Subcutaneous adipose tissue (tissue), 4 donors: ENCODE measurements at places on chromosomes 3 and 15. TPM values are rescaled to one million over a fixed set of nuclear protein-coding genes. Genes with fewer than 3 reads are reported as not detected.

Gene GPR15
- not detected for total RNA-seq

Gene PODXL2
- 3.2 TPM for total RNA-seq

Gene SEMA3G
- total RNA-seq, result 373 TPM

Gene LXN
- 13.2 TPM for total RNA-seq

Gene IGDCC3
- total RNA-seq, result not detected

Gene TOPAZ1
- not detected for total RNA-seq

Gene BOC
- total RNA-seq, result 22.2 TPM

Gene NOX5
- 0.34 TPM for total RNA-seq

Gene TIGIT
- total RNA-seq, result 0.44 TPM

Gene OSBPL10
- 28.4 TPM for total RNA-seq

Gene FILIP1L
- 56.3 TPM for total RNA-seq

Gene COL7A1
- 1.5 TPM for total RNA-seq

Gene PRKAR2A
- 40.3 TPM for total RNA-seq

Gene CTXN2
- total RNA-seq, result not detected

Gene THBS1
- total RNA-seq, result 95.5 TPM

Gene CHRD
- total RNA-seq, result 10.6 TPM

Gene COX17
- 18.7 TPM for total RNA-seq

Gene COL8A1
- total RNA-seq, result 14.1 TPM

Gene UROC1
- total RNA-seq, result not detected

Gene AHSG
- total RNA-seq, result not detected

Gene FANCD2OS
- not detected for total RNA-seq

Gene NLGN1
- 7.3 TPM for total RNA-seq

Gene STRA6
- not detected for total RNA-seq

Gene HRG
- total RNA-seq, result not detected

Gene RBP2
- not detected for total RNA-seq

Gene CHCHD6
- 10.5 TPM for total RNA-seq

Gene P2RY13
- total RNA-seq, result 2.1 TPM

Gene GMNC
- total RNA-seq, result not detected

Gene SI
- total RNA-seq, result not detected

Gene CADPS
- total RNA-seq, result not detected

Gene GALNT15
- 790 TPM for total RNA-seq

Gene CHRNA7
- total RNA-seq, result 0.44 TPM

Gene SCAANT1
- total RNA-seq, result not detected

Gene CAMKV
- total RNA-seq, result not detected

Gene MRPL3
- 65.6 TPM for total RNA-seq

Gene DZIP1L
- total RNA-seq, result 11.9 TPM

Gene TMEM207
- not detected for total RNA-seq
